Activated naive CD8-positive, alpha-beta T cell treated with anti-CD3 and anti-CD28 coated beads, Interleukin-2, amount 10 ng/mL, durations not matched to agents 7 days and 5 days (primary cell): ENCODE measurements at places on chromosomes 16 and 17.

DNA sequence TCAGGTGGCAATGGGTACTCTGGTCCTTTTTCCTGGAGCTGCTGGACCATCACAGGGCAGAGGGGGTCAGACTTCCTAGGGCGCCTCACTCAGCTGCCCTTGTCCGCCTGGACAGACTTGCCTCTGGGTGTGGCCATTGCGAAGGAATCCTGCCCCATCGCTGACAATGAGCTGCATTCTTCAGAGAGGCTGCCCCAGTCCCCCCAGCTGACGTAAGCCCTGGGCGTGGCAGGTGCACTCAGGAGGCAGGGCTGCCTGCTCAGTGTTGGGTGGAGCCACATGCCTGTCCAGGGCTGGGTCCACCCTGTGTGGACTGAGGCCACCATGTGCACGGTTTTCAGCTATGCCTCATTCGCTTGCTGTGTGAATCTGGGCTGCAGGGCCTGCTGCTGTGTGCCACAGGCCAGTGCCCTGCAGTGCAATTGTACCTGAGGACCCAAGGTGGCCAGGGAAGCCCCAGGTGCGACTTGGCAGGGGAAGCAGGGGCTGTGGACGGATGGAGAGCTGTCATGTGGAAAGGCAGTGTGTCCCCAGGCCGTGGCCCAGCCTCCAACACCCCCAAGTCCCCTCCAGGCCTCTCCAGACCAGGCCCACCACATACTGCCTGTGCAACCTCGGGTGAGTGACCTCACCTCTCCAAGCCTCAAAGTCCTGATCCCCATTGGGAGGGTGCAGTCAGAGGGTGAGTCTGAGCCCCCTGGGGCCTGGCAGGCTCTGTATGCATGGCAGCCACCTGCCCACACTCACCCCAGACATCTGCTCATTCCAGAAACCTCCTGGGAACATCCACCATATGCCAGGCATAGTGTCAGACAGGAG is 14.0 kb upstream of the MPRIP start:
- no peak for DNase-seq

GRCh38 chr17:66474806-66475497 is 172.5 kb downstream of the PRKCA start:
- no peak for DNase-seq

- no peak for DNase-seq
Observed at GRCh38 chr16:49884033-49885015, 28.4 kb upstream of the ZNF423 start.

DNA sequence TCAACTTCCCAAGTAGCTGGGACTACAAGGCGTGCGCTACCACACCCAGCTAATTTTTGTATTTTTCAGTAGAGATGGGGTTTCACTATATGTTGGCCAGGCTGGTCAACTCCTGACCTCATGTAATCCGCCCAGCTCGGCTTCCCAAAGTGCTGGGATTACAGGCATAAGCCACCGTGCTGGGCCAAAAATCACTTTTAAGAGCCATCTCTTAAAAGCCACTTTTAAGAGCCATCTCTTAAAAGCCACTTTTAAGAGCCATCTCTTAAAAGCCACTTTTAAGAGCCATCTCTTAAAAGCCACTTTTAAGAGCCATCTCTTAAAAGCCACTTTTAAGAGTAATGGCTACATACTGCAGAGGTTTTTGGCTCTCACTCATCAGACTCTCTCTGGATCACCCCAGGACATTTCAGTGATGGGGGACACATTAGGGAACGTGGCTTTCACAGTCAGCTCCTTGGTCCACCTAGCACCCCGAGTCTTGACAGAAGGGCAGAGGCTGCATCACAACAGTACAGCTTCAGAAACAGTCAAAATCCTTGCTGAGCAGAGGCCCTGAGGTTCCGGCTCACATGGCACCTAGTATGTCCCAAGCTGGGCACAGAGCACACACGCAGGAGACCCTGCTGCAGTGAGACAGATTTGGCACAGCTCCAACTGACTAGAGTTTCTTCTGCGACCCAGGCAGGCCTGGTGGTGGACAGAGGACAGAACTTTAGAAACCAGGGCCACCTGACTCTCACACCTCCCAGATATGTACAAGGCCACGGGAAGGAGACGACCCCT is 23.6 kb downstream of the RANBP10 start:
- DNase-seq, result no peak

DNA sequence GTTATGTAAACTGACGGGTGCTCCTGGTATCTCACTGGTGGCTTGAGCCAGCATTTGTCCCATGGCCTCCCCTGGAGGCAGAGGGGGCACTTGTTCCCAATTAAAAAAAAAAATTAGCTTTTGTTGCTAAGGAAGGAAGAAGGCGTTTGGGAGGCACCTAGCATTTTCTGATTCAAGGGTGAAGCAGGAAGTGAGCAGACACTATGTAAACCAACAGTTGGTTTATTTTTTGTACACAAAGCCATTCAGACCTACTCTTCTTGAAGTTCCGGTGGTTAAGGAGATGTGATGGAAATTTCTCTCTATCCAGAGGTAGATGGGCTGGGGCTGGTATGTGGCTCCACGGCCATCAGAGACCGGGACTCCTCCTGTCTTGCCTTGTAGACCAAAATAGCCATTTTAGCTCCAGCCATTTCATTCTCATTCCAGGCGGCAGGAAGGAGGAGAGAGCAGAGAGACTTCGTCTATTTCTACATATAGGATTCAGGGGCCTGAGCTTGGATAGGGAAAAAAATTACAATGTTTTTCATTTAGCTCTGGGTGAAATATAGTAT is 103.0 kb downstream of the SNX29 start:
- DNase-seq, result no peak

DNA sequence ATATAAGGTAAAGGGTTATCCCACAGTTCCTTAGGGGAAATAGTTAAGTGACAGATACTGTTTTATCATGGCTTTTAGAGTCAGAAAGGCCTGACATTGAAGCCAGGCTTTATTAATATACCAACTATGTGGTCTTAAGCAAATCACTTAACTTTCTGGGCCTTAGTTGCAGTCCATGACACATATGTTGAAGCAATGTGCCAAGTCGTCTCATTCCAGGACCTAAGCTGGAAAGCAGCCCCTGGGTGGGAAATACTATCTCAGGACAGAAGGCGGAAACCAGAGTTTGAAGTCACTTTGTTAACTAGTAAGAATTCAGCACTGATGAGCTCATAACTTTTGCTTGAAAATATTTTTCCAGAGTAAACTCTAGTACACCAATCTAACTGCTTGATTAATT is 80.0 kb downstream of the USP32 start:
- DNase-seq, result no peak

- DNase-seq, result peak; percentile 58
Observed at GRCh38 chr16:71426069-71426879, 15.6 kb downstream of the TLE7 start.

DNA sequence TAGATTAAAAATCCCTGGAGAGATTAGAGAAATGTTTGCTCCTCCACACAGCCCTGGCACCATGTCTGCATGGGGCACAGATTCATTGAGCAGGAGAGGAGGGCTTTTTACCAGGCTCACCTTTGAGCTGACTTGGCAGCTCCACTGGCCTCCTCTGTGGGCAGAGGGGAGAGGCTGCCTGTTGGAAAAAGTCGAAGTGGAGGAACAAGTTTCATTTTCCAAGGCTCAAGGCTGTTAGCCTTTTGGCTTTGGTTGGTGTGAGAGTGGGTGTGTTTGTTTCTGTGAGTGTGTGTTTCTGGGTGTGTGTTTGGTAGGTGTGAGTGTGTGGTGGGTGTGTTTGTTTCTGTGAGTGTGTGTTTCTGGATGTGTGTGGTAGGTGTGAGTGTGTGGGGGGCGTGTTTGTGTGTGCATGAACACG is 5.6 kb downstream of the TMEM238L start:
- no peak for DNase-seq

GRCh38 chr16:71746442-71747046 is 22.0 kb upstream of the PHLPP2 start:
- DNase-seq, result no peak

DNA sequence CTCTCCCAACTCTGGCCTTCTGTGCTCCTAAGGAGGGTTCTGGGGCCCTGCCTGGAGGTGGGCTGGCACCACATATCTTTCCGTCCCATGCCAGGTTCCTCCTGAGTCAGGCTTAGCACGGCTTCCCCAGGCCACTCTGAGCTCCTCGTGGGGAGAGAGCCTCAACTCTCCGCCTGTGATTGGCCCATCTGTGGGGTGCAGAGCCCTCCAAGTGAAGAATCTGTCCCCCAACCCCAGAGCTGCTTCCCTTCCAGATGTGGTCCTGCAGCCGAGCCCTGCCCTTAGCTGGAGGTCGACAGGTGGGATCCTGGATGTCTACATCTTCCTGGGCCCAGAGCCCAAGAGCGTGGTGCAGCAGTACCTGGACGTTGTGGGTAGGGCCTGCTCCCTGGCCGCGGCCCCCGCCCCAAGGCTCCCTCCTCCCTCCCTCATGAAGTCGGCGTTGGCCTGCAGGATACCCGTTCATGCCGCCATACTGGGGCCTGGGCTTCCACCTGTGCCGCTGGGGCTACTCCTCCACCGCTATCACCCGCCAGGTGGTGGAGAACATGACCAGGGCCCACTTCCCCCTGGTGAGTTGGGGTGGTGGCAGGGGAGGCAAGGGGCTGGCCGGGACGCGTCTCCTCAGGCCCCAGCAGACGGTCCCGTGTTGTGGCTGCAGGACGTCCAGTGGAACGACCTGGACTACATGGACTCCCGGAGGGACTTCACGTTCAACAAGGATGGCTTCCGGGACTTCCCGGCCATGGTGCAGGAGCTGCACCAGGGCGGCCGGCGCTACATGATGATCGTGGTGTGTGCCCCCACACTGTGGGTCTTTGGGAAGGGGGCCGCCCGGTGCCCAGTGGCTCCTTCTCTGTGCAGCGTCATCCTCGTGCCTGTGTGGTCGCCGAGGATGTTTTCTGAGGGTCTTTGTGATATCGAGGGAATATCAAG is 6.9 kb downstream of the GAA start:
- DNase-seq, result peak; percentile 15

DNA sequence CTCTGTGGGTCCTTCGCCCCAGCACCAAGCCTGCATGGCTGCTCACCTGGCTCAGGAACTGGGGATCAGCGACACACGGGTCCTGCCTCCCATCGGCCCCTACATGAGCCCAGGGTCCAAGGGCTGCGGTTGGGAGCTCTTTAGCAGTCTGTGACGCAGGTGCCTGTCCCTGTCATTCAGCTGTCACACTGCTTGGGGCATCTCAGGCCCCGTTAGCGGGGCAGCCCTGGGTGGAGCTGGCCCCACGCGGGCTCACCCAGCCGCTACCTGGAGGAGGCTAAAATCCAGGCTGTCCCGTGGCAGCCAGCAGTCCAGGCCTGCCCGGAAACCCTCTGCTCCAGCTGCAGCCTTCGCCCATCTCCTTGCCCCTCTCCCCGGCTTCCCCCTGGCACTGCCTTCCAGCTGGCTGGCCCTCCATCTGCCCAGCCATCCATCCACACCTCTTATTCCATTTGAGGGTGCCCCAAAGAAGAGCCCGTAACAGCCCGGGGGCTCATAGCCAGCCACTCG is 3.3 kb downstream of the GCGR start:
- DNase-seq, result no peak

DNA sequence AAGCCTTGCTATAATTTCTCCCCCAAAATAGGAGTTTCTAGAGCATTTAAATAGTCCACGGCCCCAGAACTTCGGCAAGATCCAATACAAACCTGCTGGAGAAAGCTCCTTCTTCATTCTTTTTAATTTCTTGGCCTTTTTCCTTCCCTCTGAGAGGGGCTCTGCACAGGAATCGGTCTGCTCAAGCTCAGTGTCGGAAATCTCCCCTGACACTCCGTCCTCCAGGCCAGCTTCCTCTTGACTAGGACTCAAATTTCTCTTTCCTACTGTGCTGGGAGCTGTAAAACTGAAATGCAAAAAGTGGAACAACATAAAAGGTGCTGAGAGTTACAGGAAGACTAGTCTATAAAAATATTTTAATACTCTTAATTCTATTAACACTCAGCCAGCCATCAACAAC is 183.3 kb downstream of the PARN start:
- no peak for DNase-seq

GRCh38 chr16:69522732-69523404 is 42.9 kb upstream of the NFAT5 start:
- no peak for DNase-seq

DNA sequence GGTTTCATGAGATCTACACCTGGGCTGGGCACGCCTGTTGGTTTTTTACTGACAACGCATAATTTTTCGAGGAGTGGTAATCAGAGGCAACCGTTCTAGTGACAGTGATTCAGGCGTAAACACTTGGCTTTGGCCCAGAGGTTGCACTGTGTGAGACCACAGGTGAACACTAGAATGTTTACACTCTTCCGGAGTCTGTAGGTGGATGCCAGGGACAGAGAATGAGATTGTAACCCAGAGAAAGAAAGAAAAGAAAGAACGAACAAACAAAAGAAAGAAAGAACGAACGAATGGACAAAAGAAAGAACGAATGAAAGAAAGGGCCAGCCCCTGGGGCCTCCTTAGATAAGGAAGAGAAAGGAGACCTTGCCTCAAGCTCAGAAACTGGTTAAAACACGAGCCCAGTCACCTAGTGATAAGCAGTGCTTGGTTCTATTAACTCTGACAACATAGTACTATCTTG is 113.2 kb downstream of the PRKCB start:
- DNase-seq, result no peak

GRCh38 chr16:68823401-68824135 is 19.8 kb upstream of the TANGO6 start:
- DNase-seq, result no peak

GRCh38 chr17:15185625-15185991 is 79.5 kb downstream of the PMP22 start:
- no peak for DNase-seq

- DNase-seq, result no peak
Observed at GRCh38 chr17:50561746-50562141, 1.2 kb downstream of the CACNA1G start.

DNA sequence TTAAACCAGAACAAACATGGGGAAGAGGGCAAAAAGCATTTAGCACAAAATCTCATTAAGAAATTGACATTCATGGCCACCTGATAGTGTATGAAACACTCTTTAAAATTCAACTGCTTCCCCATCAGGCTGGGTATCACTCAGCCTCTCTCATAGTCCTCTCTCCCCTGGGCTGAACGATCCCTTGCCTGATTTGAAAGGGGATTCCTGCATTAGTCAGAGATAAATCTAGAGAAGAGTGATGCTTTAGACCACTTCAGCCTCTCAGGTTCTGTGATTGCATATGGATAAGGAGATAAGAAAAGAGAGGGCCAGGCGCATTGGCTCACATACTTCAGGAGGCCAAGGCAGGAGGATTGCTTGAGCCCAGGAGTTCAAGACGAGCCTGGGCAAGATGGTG is 280.0 kb downstream of the SOX9 start:
- no peak for DNase-seq

- no peak for DNase-seq
Observed at GRCh38 chr17:78401246-78401645, 22.8 kb downstream of the PGS1 start.

DNA sequence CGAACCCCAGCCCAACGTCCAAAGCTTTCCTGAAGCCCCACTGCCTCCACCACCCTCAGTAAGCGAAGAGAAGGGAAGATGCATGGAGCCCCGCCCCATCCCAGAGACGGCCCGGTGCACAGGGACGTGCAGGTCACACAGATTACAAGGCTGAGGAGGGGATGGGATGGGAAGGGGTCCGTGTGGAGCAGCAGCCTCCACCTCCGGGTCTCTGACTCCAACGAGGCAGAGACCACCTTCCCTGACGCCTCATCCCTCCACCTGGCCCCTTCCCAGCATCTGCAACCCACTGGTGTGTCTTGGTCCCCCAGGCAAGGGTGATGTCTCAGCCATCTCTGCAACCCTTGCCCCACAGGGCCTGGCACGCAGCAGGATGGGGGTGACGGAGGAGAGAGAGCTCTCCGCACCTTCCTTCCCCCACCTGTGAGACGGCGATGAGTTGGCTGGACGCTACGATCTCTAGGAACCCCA is 58.5 kb downstream of the TBC1D16 start:
- DNase-seq, result peak; percentile 10
